ENCODE measurements at places on chromosomes 1 and 21. TPM values are rescaled to one million over a fixed set of nuclear protein-coding genes. Genes with fewer than 3 reads are reported as not detected.

DNA sequence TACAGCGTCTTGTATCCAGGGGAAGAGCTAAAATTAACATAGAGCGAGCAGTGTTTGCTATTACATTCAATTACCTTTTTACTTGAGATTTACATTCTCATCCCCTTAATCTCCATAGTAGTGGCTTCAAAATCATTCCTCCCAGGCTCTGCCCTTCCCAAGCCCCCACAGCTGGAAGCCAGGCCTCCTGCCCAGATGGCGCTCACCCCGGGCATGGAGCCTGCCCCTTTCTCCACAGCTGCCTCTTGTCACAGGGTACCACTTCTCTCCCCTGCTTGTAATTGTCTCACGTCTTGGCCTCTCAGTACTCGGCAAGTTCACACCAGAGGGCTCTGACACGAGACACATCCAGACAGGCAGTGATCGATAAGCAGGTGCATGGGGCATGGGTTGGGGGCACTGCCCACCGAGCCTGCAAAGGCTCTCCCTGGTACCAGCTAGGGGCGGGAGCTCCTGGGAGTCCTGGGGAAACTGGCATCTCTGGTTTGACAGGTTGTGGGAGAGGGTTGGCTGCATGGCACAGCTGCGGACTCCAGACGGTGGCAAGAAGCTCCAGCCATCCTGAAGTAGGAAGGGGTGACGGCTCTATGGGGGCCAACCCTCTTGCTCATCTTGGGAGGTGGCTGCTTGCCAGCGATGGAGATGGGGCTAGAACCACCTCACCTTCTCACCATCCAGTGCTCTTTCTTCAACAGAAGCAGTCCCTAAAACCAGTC, 20.1 kb downstream of the CASZ1 start:
- DNase-seq, result no peak

DNA sequence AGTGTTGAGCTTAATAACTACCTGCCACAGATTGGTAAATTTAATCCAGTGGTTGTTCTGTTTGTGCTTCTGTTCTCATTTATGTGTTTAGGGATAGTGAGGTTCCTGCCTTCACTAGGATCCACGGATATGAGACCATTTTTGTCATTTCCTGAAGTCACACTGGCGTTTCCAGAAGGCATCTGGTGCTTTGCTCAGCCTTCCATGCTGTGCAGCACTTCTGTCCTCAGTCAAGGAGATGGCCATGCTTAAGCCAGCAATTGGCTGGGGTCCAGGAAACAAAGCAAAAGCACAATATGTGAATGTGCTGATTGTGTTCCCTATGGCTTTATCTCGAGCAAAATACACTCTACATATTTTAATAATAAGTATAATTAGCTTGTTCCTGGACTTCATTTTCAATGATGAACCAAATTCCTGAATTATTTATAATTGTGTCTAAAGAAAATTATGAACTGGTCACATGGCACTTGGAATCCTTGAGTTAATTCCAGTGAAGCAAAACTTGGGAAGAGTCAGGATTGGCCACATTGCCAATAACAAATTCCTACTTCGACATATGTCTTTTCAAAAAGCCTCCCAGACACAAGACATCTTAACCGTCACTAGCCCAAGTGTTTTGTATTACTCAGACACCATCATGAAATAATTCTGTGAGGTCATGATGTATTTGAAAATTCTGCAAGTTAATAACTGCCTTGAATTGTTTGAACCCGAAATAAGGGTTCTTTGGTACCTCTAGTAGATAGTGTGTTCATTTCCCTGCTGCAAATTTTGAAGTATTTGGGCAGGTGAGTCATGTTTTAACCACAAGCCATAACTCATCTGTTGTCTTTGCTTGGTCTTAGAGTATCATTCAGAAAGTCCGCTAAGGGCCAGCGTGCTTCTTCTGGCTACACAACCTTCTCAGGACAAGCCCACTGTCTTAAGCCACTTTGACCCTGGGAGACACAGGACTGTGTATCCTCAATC, 412.4 kb downstream of the DISC1 start:
- DNase-seq, result no peak

DNA sequence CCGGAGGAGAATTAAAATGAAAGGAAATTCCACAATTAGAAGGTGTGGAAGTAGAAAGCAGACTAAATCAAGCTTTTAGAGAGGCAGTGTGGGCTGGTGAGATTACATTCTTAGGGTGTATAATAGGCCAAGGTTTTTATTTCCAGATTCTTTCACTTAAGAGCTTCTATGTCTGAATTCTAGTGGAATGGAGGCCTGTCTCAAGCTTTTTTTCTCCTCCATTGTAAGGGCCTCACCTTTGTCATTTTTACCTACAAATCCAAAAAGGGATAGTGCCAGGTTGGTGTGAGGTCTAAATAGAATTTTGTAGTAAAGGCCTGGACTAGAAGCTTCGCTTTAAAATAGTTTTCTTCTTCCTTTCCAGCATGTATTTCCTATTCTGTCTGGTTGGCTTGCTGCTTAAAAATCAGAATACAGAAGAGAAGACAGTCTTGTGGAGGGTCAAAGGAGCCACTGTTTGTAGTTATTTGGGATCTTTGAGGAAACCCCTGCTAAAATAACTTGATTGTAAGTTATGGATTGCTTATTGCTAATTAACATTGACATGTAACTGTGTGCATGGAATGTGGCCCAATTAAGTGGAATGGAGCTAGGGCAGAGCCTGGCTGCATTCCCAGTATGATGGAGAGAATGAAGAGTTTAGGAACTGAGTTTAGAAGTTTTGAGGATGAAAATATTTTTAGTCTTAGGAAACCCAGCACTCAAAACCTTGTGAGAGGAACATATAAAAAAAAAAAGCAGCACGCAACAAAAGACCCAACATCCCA, 162.5 kb upstream of the B3GALT2 start:
- DNase-seq, result no peak

- DNase-seq, result no peak
These were observed 84.0 kb downstream of the RAVER2 start for GRCh38 chr1:64828829-64829228.

Gene KCNE1
- 0.74 TPM for total RNA-seq

Gene RGSL1
- not detected for total RNA-seq
